Femur (tissue), 1 donor: ENCODE measurements at places on chromosomes 16 and 17.

DNA sequence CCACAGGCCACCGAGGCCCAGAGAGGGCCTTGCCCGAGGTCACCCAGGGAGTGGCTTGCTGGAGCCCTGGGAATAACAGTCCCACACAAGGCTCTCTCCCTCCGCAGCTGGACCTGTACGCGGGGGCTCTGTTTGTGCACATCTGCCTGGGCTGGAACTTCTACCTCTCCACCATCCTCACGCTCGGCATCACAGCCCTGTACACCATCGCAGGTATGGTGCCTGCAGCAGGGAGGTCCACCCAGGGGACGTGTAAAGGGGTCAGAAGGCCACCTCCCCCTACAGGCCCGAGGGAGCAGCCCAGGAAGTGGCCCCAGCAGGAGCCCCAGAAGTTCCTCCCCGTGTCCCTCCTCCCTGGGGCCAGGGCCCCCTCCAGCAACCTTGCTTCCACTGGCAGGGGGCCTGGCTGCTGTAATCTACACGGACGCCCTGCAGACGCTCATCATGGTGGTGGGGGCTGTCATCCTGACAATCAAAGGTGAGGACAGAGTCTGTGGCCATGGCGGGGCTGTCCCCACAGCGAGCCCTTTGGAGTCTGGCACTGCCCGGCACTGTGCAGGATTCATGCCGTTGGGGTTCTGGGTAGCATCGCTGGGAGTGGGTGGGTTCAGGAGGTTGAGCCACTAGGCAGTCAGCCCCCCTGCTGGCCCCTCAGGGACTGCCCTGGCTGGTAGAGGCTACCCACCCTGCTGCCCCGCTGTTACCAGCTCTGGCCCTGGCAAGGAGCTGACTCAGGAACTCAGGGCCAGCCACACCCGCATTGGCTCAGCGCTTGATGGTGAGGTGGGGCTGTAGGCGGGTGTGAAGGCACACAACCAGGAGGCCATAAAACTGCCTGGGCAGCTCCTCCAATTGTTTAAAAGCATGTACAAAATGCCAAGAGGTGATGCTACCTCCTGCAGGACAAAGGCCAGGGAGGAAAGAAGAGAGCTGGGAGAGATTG, 17.3 kb downstream of the SLC5A10 start:
- no peak for DNase-seq

- no peak for DNase-seq
Measured at GRCh38 chr16:55555436-55555835, 11.0 kb upstream of the CAPNS2 start.

DNA sequence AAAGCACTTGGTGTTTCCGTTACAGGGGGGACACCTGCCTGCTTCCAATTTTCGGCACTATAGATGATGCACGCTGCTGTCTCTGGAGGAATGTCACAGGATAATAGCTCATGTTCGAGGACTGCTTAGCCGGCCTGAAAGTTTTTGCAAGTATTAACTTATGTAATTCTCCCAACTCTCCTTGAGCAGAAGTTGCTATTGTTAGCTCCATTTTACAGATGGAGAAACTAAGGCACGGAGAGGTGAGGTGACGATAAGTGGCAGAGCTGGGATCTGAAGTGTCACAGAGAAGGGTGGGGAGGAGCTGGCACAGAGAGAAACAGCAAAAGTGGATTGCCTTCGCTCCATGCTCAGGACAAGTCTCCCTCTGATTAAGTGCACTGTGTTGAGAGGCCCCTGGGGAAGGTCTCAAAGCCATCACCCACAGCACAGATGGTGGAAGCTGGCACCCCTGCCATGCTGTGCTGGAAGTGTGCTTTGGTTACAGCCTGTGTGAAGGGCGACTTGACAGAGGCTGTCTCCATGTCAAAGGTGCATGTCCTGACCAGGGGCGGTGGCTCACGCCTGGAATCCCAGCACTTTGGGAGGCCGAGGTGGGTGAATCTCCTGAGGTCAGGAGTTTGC, 40.8 kb upstream of the MEAK7 start:
- no peak for DNase-seq

DNA sequence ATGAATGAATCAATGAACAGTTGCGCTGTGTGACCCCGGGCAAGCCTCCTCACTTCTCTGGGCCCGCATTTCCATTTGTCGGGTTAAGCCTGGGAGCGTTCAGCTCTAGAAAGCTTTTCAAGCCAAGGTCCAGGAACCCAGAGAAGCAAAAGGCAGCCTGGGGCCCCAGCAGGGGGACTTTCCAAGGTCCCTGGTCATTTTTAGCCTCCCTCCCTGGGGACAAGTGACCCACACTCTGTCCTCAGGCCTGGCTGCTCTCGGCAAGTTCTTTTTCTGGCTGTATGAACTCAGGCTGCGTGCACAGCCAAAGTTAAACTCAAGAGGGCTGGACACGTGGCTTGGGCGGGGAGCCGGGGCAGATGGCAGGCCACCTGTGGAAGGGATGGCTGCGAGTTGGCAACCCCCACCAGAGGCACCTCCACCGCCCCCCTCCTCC, 41.4 kb upstream of the CIBAR2 start:
- peak; percentile 64 for DNase-seq

DNA sequence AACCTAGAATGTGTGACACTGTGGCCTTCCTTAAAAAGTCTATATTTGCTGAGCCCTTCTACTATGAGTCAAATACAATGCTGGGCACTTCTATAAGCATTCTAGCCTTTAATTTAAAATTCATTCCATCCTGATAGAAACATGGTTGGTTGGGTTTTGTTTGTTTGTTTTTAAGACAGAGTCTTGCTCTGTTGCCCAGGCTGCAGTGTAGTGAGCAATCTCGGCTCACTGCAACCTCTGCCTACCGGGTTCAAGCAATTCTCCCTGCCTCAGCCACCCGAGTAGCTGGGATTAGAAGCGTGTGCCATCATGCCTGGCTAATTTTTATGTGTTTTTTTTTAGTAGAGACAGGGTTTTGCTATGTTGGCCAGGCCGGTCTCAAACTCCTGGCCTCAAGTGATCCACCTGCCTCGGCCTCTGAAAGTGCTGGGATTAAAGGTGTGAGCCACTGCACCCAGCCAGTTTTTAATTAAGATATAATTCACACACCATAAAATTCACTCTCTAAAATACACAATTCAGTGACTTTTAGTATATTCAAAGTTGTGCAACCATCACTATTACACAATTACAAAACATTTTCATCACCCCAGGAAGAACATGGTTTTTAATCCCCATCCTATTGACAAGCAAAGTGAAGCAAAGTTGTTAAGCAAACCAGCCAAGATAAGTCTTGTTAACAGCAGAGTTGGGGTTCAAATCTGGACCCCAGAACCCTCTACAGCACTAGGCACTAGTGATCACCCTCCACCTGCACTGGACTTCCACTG, 42.8 kb downstream of the CMTM4 start:
- DNase-seq = no peak

GRCh38 chr16:8950580-8951077, 13.1 kb downstream of the USP7 start:
- DNase-seq = no peak

DNA sequence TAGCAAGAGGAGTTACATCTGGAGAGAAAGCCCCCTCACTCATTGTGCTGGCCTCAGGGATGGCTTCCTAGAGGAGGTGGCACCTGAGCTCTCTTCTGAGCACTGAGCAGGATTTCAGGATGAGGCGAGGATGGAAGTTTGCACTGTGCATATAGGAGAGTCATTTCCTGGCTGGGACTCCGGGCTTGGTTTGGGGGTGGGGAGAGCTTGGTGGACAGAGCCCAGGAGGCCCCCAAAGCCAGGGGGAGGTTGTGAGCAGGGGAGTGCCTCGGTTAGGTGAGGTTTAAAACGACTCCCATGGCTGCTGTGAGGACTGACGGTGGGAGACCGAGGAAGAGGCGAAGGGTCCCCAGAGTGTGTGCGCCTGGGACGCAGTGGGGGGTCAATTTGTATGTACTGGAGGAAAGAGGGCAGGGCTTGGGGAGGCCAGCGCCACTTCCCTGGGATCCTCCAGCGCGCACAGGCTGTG, 1.2 kb downstream of the CAMKK1 start:
- no peak for DNase-seq

DNA sequence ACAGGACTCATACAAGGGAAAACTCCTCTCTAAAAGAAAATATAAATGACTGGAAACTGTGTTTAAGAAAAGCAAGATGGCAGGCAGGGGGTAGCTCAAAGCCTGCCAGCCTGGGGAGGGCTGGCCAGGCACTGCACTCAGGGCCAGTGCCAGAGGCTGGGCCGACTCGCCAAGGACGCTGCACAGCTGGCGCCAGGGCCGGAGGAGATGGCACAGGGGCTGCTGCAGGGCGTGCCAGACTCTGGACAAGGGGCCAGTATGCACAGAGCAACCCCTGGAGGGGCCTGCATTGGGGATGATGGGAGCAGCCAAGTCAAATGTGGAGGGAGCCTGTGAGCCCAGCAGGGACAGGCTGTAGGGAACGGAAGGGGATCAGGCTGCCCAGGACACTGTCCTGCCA, 4.0 kb downstream of the PKMYT1 start:
- DNase-seq = no peak

DNA sequence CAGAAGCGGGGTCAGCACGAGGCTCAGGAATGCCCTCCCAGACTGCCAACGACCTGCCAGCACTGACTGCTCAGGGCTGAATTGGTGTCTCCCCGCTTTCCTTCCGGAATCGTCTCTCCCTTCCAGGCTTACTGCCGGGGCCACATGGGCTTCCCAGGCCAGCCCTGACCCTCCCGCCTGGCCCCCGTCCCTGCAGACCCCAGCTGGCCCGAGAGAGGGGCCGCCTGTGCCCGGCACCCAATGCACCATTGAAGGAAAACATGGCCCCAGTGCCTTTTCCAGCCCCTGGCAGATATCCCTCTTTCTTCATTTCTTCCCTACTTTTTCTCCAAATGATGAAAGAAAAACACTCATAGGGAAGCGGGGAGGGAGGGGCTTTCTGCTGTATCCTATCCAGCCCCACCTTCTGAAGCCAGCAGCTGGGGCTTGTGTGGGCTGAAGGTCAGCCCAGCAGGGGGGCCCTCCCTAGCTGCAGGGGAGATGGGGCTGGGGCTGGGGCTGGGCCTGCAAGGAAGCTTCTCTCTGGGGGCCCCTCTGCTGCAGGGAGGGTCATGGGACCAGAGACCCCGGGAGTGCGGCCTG, 25.9 kb downstream of the ZNF469 start:
- DNase-seq = no peak

DNA sequence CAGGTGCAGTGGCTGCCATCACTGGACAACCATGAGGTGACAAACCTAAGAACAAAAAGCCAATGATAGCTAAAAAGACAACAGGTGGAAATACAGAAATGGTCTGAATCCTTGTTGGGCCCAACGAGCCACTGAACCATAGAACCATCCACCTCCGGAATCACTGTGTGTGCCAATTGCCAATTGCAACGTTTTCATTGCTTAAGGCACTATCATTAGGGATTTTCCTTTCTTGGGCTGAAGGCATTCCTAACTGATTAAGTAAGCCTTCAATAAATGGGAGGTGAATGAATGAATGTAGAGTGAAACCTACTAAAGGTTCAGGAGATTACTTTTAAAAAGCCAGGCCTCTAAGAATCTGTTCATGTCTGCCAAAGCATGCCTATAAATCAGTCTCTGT, 3.6 kb downstream of the USP31 start:
- no peak for DNase-seq

DNA sequence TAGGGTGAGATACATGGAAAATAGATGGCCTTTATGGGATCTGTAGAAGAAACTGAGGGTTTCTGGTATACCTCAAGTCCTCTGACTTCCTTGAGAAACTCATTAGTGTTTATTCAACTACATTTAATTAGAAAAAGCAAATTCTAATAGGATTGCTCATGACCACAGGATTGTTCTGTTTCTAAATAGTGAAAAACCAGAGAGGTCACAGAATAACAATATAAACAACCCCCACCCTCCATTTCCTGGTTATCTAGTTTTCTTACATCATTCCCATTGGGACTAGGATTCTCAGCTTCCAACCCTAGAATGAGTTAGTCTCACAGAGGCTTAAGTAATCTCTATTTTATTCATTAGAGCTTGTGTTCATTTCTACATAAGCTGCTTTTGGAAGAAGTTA, 30.0 kb downstream of the SF3B3 start:
- no peak for DNase-seq

DNA sequence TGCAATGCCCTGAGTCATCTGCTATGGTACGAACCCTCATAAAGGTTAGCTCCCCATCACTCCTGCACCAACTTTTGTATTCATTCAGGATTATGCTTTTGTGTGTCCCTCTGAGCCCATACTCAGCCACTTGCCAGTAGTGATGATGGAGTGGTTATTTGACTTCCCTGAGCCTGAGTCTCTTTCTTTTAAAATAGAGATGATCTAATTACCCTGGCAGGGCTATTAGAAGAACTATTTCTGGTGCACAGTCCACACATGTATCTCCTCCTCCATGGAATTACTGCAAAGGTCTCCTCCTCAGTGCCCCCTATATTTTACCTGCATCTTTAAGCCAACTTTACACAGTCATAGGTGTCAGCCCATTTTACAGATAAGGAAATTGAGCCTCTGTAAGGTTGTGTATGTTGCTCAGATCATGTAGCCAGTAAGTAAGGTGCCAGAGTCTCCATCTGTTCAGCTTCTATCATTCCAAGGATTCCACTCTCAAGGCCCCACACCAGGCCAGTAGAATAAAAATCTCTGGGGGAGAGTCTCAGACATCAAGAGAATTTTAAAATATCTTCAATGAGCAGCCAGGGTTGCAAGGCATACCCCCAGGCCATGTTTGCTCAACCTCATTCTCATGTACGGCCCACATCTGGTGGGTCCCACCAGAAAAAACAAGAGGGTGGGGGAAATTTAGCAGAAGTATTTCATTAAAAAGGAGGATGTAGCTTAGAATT, 333.7 kb upstream of the HSBP1 start:
- DNase-seq = no peak

DNA sequence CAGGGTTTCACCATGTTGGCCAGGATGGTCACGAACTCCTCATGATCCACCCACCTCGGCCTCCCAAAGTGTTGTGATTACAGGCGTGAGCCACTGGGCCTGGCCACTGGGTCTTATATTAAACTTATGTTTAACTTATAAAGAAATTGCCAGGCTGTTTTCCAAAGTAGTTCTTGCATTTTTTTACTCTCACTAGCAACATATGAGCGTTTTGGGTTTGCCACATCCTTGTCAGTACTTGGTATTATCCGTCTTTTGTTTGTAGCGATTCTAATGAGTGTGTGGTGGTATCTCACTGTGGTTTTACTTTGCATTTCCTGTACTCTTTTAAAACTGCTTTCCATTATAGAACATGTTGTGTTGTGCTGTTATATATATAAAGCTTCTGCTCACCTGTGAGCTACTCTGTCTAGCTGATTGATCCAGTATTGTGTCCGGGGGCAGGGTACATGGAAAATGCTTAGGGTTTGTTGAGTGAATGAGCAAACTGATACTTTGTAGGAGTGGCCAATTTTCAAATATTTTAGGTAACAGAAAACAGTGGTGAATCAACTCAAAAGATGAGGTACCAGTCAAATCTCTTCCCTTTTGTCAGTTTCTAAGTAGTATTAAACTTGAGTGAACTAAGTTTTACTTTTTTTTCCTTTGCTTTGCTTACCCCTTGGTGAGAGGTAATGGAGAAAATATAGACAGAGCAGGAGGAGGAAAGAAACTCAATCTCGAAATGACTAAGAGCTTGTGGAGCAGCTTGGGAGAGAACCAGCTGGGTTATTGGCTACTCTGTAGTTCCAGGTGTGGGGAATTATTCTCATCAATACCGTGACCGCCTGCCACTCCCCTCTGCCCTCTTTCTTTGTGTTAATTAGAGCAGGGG, 75.8 kb downstream of the PITPNC1 start:
- no peak for DNase-seq
